ENCODE measurements at places on chromosomes 2 and 18.

DNA sequence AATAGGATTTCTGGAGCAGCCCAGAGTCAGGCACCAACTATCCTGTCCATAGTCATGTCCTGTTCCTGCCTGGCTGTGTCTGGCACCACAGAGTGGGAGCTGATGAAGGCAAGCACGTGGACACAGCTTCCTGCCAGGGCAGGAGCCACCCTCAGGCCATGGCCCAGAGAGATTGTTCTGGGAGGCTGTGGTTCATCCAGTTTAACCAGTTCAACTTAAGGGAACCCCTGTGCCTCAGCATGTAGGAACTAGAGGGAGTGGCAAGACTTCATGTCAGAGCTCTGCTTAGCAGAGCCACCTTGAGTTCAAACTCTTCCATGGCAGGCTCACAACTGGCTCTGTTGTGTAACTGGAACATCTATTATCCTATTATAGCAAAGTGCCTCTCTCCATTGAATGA, 73.2 kb upstream of the NCKAP5 start:
- no peak for DNase-seq

GRCh38 chr2:74659462-74659861, 5.4 kb downstream of the SEMA4F start:
- no peak for DNase-seq

DNA sequence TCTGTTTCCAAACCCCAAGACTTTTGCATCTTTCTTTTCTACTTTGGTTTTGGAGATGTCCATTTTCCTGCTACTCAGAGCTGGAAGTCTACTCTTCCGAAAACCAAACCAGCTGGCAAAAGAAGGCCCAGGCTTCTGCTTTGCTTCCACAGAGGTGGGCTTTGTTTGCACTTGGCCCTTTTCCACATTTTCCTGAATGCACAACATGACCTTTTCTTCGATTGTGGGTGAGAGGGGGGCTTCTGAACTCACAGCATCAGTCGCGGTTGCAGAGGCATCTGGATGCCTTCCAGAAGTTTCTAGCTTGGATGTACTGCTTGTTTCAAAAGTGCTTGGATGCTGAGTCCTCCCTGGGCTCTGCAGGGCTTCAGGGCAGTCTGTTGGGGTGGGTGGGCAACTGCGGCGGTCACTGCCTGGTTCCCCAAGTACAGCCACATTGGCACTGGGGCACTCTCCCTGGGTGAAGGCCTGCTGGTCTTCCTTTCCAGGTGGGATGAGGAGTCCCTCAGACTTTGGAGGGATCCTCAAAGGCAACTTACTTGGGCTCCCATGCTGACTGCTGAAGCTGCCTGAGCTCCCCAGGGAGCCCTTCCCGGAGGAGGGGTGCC, 112.3 kb upstream of the LYPD1 start:
- no peak for DNase-seq

DNA sequence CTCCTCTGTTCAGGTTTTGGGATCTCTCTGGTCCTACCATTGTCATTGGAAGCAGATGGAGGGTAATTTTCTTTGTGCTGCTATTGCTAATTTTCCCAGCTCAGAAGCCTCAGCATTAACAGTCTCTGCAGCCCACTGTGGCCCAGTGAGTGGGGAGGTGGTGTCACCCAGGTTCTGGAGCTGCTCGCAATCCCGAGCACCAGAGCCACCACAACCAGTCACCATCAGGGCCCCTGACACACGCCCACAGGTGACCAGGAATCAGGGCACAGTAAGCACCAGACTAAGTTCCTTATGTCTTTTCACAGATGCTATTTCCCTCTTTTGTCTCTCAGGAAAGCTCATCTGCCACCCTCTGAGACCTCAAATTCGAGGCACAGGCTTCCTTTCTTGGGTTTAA, 87.9 kb downstream of the SEPTIN10 start:
- DNase-seq: no peak

DNA sequence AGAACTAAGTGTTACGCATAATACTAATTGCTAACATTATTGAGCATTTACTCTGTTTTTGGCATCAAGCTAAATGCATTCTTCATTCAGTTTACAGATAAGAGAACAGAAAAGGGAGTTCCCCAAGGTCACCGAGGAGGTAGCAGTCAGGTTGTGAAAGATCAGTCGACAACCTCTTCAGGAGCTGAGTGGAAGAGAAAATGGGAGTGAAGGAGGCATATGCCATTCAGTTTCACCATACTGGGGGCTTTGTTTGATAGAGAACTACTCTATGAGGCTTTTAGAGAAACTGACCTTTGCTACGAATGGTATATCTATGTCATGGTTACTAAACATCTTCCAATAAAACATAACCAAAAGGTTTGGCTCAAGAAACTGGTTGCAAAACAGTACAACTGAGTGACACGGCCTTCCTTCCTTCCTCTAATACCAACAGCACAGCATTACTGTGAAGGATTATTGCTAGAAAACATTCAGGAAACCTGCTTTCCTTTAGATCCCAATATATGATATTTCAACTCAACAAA, 112.1 kb downstream of the RBMS1 start:
- no peak for DNase-seq

GRCh38 chr18:58100154-58100553, 56.1 kb downstream of the NEDD4L start:
- DNase-seq: no peak

GRCh38 chr18:48956356-48956755, 5.6 kb upstream of the SMAD7 start:
- no peak for DNase-seq

GRCh38 chr18:35303610-35304009, 13.6 kb upstream of the ZSCAN30 start:
- DNase-seq: no peak

DNA sequence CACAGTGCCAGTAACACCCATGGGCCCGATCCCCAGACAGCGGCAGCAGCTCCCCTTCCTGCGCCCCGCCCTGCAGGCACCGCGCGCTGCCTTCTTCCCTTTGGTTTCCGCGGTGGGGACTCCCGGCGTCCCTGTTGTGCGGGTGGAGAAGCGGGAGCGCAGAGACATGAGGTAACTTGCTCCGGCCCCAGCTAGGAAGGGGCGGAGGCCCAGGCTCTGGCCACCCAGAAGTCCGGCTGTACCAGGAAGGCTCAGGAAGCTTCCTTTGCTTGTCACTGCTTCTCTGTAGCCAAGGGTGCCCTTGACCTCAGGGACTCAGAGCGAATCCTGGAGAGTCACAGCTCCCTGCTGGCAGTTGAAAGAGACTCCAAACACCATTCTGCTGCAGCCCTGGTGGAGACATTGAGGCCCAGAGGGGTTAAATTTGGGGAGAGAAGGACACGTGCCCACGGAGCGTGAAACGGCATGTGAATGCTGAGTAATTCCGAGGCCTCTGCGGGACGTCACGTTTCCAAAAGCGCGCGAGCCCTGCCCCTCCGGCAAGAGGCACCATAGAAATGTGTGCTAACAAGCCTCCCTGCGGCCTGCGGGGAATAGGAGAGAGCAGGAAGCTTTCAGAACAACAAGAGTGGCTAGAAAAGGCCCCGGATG, 6.7 kb upstream of the ADCY3 start:
- peak; percentile 46 for DNase-seq

GRCh38 chr18:40935423-40935822, 1019.6 kb upstream of the PIK3C3 start:
- no peak for DNase-seq

DNA sequence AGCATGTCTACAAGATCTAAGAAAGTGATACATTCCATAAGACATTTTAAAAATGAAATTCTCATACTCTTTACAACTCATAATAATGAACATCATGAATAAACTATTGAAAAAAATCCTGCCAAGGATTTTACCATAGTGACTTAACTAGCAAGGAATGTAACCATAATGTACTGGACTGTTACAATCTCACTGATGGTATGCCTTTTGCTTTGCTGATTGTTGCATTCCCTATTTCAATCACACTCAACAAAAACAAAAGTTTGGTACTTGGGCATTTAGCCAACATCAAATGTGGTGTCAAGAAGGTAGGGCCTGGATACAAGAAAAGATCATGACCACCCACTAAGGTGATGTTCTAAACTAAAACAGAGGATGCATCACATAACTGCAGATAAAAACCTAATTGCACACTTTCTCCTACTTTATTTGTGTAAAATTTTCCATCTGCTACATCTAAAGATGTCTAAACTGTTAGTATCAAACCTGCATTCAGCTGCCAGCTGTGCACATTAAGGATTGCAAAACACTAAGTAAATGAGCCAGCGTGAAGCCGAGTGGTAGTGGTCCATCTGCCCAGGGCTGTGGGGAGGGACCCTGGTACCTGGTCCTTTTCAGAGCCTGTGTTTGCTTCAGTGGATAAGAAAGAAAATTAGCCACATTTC, 564.4 kb downstream of the ZEB2 start:
- no peak for DNase-seq

DNA sequence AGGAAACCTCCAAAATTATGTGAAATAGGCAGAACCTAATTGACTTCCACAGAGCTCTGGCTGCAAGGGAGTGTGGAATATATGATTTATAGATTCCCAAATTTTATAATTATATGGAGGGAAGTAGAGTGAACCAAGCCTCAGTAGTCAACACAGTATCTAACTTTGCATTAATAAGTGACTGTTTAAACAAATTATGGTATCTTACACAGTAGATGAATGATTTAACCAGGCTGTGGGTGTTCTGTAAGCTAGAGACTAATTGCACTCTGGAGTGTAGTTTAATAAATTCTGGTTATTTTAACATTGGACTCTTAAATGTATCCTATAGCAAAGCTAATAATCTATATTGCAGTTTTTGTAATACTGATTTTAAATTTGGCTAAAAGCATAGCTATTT, 183.5 kb downstream of the KIAA1328 start:
- DNase-seq: no peak

DNA sequence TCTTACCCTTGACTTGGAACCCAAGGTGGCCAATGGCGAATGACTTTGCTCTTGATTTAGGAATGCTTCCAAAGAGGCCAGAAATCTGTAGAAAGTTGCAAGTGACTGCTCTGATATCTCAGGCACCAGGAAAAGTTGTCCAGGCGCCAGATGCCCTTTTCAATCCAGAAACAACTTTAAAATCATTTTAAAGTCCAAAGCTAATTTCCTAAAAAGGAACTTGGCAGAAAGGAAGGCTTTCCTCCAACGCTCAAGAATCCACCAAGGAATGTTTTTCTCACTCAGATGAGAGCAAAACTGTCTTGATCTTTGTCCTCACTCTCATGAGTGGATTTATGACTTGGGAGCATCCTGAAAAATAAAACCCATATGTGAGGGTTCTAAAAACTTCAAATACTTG, 5.3 kb downstream of the NGEF start:
- DNase-seq: no peak

DNA sequence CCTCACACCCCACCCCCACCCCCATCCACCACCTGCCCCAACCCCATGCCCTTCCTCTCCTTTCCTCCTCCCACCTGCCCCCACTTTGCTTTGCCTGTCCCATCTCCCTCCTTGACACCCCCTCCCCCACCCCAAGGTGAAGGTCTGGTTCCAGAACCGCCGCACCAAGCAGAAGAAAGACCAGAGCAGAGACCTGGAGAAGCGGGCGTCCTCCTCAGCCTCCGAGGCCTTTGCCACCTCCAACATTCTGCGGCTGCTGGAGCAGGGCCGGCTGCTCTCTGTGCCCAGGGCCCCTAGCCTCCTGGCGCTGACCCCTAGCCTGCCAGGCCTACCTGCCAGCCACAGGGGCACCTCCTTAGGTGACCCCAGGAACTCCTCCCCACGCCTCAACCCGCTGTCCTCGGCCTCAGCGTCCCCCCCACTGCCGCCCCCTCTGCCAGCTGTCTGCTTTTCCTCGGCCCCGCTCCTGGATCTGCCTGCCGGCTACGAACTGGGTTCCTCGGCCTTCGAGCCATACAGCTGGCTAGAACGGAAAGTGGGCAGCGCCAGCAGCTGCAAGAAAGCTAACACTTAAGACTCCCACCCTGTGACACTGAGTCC, 3.0 kb upstream of the ATP6V1B1 start:
- no peak for DNase-seq

- no peak for DNase-seq
Observed at GRCh38 chr2:42359965-42360483, 993 bp downstream of the COX7A2L start.

DNA sequence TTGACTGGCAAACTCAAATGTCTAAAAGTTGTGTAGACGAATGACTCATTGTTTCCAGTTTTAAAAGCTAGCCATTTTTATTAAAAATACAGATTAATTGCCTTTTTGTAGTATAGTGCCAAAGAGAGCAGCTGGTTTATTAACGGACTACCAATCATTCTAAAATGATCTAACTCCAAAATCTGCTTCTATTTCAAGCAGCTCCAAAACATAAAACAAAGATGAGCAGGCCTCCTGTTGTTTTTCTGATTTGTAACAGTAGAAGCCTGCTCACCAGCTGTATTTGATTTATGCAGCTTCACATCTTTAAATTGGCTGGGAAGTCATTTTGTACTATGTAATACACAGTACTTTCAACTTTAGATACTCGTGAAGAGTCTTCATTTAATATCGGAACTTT, 171.8 kb downstream of the UBR3 start:
- DNase-seq: no peak

GRCh38 chr2:241551998-241552737, 6.4 kb upstream of the BOK start:
- no peak for DNase-seq

DNA sequence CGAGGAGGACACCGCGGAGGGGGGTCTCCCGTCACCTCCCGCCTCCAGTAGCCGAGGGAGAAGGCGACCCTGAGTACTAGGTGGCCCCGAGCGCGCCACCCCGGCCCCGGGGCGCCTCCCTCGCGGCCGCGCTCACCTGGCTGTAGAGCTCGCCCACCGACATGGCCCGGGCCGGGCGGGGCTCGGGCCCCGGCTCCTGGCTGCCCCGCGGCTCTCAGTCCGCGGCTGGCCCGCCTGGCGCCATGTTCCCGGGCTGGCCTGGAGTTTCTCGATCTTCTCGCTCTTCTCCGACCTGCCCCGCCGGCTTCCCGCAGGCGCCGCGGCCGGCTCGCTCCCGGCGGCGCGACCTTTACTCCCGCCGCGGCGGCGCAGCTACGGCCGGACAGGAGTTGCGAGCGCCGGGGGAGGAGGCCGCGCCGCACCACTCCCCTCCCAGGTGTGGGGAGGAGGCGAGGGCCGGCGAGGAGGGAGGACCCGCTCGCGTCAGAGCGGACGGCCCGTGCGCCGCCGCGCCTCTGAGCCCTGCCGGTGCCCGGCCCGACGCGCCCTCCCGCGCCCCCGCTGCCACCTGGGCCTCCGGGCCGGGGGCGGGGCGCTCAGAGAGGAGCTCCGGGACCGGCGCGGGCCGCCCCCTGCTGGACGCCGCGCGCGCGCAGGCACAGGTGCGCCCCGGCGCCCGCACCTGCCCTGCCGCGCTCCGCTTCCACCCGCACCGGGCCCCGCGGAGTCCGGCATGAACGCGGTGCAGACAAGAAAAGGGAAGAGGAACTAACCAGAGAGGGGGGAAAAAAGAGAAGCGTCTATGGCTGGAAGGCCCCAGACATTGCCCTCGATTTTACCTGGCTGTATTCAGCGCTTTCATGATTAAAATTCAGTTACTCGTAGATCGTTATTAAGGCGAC, at the start of gene MYO5B:
Gene MYO5B (minus strand): TSS at position 517 of the 902 bp plus-strand sequence. CDS start 354 bp downstream, at position 163.
- DNase-seq: peak; percentile 9

Measured in stimulated activated naive CD4-positive, alpha-beta T cell treated with Interleukin-2 at 50 U/mL for 16 hours (primary cell).